Central memory CD8-positive, alpha-beta T cell (primary cell): ENCODE measurements at places on chromosomes 1 and 21.
A peak's percentile ranks its signal among the peaks of the same experiment; 100 is the strongest.

GRCh38 chr21:45507888-45508508 lies 34.2 kb downstream of the SLC19A1 start:
- no peaks in the 10 kb centered on the region for H3K27me3 ChIP-seq
- H3K4me1 ChIP-seq, result no peaks in the 10 kb centered on the region
- H3K4me3 ChIP-seq, result no peak overlapping the region

DNA sequence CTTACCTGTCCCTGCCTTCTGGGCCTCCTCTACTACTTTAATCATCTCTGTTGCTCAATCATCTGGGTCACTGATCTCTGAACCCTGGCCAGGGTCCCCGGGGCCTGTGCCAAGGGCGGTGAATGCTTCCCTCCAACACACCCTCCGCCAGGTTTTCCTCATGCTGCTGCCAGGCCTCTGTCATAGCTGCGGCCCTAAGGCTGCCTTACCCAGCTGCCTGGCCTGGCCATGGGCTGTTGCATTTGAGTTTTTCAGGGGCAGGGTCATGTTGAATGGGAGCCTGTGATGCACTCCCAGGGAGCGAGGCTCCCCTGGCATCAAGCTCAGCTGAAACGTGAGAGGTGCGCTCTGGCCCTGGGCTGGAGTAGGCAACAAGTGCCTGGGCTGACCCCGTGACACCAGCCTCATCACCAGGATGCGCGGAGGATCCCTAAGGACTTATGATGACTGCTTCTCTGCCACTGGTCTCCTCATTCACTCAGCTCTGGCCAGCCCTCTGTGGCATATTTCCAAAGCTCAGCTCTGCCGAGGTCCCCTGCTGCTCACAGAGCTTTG lies 7.6 kb downstream of the EDN2 start:
- H3K4me1 ChIP-seq, result no peaks in the 10 kb centered on the region
- DNase-seq, result no peak
- H3K27me3 ChIP-seq, result peaks cover 11% of the 10 kb centered on the region

- peak overlapping the region; percentile 94 for H3K27ac ChIP-seq
- peaks cover 11% of the 10 kb centered on the region for H3K27me3 ChIP-seq
- peak overlapping the region; percentile 94 for H3K4me3 ChIP-seq
- DNase-seq, result no peak
These were observed 647 bp downstream of the TSEN15 start for GRCh38 chr1:184052194-184052559.

- H3K27me3 ChIP-seq, result peaks cover 8% of the 10 kb centered on the region
- no peaks in the 10 kb centered on the region for H3K36me3 ChIP-seq
- no peak for DNase-seq
- no peak overlapping the region for H3K4me3 ChIP-seq
- no peaks in the 10 kb centered on the region for H3K4me1 ChIP-seq
These were observed 2.5 kb downstream of the NCAM2 start for GRCh38 chr21:21000591-21001175.

- peaks cover 6% of the 10 kb centered on the region for H3K27me3 ChIP-seq
- no peaks in the 10 kb centered on the region for H3K36me3 ChIP-seq
- H3K27ac ChIP-seq, result no peak overlapping the region
- no peak for DNase-seq
- H3K4me3 ChIP-seq, result no peak overlapping the region
These were observed 173.9 kb downstream of the RWDD3 start for GRCh38 chr1:95407886-95408291.

GRCh38 chr1:6365047-6365446 lies 28.5 kb downstream of the ACOT7 start:
- H3K27ac ChIP-seq, result peak overlapping the region; percentile 74
- peak; percentile 43 for DNase-seq
- H3K4me3 ChIP-seq, result no peak overlapping the region
- H3K36me3 ChIP-seq, result peaks cover 8% of the 10 kb centered on the region
- H3K4me1 ChIP-seq, result peaks cover 24% of the 10 kb centered on the region

DNA sequence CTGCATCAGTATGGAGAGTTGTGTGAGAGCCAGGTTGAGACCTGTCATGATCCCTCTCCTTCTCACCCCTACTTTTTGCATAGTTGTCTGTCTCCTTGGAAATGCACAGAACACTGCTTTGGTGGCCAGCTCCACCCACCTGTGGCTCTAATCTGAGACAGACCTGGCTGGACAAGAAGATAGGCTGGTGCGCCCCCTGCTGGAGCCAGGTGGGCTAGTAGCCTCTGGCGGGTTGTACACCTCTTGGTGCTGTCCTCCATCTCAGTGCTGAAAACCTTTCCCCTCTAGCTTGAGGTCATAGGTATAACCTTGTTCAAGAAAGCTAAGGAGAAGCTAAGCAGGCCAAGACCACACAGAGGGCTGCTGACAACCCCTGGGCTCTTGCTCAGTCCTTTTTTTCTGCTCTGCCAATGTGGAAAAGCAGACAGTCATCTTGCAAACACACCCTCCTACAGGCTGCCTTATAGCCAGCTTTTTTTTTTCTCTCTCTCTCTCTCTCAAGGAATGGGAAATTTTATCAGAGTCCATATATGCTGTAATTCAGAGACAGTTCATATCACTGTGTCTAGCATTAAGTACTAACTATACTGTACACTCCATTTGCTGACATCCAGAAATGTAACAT lies 58.8 kb upstream of the SPATA6 start:
- peaks cover 1% of the 10 kb centered on the region for H3K36me3 ChIP-seq
- H3K27me3 ChIP-seq, result peaks cover 47% of the 10 kb centered on the region
- no peak for DNase-seq
- H3K4me3 ChIP-seq, result no peak overlapping the region
- no peaks in the 10 kb centered on the region for H3K4me1 ChIP-seq

GRCh38 chr1:44240802-44241671 lies 27.8 kb downstream of the DMAP1 start:
- H3K36me3 ChIP-seq, result no peaks in the 10 kb centered on the region
- no peak overlapping the region for H3K4me3 ChIP-seq
- DNase-seq, result no peak
- H3K27ac ChIP-seq, result no peak overlapping the region
- no peaks in the 10 kb centered on the region for H3K4me1 ChIP-seq

DNA sequence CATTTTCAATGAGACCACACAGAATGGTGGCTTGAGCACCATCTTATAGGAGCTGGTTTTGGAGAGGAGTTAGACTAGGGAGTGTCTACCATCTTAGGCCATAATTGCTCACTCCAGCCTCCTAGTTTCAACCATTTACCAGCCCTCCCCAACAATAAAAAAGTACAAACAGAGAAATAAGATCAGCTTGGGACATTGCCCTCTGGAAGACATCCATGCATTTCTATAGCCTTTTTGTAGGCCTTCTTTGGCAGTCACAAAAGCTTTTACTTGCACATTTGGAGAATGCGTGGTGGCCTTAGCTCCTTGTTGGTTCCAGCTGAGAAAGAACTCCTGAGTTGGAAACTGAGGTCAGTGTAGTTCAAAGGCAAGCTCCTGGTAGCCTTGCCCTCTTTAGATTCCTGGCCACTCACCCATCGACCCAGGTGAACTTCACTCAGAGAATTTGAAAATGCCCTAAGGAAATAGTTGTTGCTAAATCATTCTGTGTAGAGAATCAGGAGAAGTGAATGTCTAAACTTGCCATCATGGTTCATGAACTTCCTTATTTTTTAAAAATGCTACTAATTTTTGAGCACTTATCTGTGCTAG lies 301.7 kb upstream of the PROX1 start:
- peaks cover 9% of the 10 kb centered on the region for H3K27me3 ChIP-seq
- no peak overlapping the region for H3K27ac ChIP-seq
- no peak overlapping the region for H3K4me3 ChIP-seq
- DNase-seq, result no peak
- peaks cover 2% of the 10 kb centered on the region for H3K36me3 ChIP-seq
- no peaks in the 10 kb centered on the region for H3K4me1 ChIP-seq

GRCh38 chr1:28926629-28927265 lies 12.4 kb downstream of the EPB41 start:
- peak overlapping the region; percentile 46 for H3K4me3 ChIP-seq
- H3K36me3 ChIP-seq, result peaks cover 5% of the 10 kb centered on the region
- peaks cover 52% of the 10 kb centered on the region for H3K4me1 ChIP-seq
- peak overlapping the region; percentile 93 for H3K27ac ChIP-seq
- peak; percentile 60 for DNase-seq

DNA sequence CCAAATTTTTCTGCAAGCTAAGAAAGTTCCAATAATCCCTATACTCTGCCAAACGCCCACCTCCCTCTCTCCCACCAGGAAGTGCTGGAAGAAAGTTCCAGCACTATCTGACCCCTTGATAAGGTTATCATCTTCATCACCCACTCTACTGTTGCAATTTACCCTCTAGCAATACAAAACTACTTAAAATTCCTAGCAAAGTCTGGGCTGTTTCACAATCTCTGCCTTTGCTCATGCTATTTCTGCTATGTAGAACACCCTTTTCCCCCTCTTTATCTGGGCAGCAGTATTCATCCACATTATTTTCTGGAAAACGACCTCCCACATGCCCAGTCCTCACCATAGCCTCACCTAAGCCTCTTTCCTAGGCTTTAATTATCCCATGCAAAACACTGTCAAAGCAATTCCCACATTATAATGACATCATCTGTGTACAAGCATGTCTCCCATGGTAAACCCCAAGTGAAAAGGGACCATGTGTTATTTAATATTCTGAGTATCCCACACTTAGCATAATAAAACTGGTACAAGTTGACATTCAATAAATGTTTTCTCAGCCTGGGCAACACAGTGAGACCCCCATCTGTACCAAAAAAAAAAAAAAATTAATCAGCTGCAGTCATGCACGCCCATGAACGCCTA lies 12.0 kb downstream of the F11R start:
- H3K27ac ChIP-seq, result peak overlapping the region; percentile 26
- no peak for DNase-seq
- H3K27me3 ChIP-seq, result no peaks in the 10 kb centered on the region

- H3K4me3 ChIP-seq, result no peak overlapping the region
- H3K4me1 ChIP-seq, result no peaks in the 10 kb centered on the region
- H3K27ac ChIP-seq, result no peak overlapping the region
- H3K27me3 ChIP-seq, result no peaks in the 10 kb centered on the region
These were observed 2.1 kb downstream of the SCCPDH start for GRCh38 chr1:246726255-246726679.

DNA sequence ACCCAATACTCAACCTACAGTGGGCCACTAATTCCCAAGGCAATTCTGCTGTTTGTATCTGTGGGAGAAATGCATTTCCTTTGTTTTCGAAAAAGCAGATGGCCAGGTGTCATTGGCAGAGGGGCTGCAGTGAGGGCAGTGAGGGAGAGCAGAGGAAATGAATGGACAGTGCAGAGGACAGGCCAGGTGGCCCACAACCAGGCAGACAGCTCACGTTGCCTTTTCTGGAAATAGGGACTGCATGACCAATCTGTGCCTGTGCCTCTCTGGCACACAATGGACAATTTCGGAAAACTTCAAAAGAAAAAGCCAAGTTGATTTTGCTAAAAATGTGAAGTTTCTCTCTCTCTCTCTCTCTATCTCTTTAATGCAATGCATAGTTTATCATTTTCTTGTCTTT lies 52.6 kb upstream of the ETS2 start:
- H3K27ac ChIP-seq, result no peak overlapping the region
- H3K36me3 ChIP-seq, result peaks cover 2% of the 10 kb centered on the region
- peaks cover 8% of the 10 kb centered on the region for H3K4me1 ChIP-seq
- no peak for DNase-seq

GRCh38 chr1:29655945-29656850 lies 419.9 kb downstream of the PTPRU start:
- peaks cover 57% of the 10 kb centered on the region for H3K27me3 ChIP-seq
- H3K27ac ChIP-seq, result no peak overlapping the region
- H3K4me1 ChIP-seq, result no peaks in the 10 kb centered on the region
- no peak for DNase-seq

GRCh38 chr21:43916691-43917514 lies 51.9 kb downstream of the AGPAT3 start:
- H3K27me3 ChIP-seq, result no peaks in the 10 kb centered on the region
- H3K4me1 ChIP-seq, result peaks cover 60% of the 10 kb centered on the region
- peak overlapping the region; percentile 78 for H3K4me3 ChIP-seq
- H3K36me3 ChIP-seq, result peaks cover 25% of the 10 kb centered on the region
- DNase-seq, result peak; percentile 65

DNA sequence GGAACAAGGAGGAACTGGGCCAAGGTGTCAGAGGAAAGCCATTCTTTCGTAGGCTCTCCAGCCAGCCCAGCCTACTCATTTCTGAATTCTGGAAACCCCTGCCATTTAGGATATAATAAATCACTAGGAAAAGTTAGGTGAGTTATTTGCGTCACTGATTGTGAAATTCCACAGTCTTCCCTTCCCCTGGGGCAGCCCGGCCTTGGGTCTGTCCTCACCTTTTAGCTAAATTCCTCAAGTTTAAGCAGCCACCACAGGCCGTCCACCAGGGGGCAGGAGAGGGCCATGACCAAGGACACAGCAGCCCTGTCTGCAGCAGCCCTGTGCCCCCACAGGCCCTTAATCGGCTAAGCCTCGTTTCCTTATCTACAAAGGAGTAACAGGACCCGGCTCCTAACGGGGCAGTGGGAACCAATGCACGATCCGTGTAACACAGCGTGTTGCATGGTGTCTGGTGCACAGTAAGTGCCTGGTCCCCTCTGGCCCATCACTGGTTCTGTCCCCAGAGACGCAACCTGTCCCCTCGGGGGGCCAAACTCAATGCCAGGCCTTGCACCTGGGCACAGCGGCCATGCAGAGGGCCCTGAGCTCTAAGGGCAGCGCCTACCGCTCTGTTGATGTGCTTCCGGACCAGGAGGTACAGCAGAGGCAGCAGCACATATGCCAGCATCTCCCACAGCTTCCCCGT lies 18.1 kb downstream of the GPR157 start:
- H3K4me3 ChIP-seq, result no peak overlapping the region
- H3K27me3 ChIP-seq, result no peaks in the 10 kb centered on the region
- peak; percentile 62 for DNase-seq
- no peak overlapping the region for H3K27ac ChIP-seq
- H3K4me1 ChIP-seq, result no peaks in the 10 kb centered on the region
- H3K36me3 ChIP-seq, result peaks cover 2% of the 10 kb centered on the region

DNA sequence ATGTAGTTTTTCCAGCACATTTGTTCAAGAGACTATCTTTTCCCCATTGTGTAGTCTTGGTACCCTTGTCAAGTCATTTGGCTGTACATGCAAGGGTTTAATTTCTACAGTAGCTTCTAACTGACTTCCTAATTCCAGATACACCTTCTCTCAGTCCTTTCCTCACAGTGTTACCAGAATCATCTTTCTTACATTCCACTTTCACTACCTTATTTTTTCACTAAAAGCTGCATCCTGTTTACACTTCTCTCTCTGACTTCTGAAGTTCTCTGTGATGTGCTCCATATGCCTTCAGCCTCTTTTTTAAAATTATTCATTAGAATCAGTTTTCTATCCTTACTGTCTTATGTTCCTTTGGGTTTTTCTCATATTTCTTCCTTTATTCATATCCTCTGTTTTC lies 57.1 kb upstream of the RWDD3 start:
- H3K4me1 ChIP-seq, result no peaks in the 10 kb centered on the region
- H3K27ac ChIP-seq, result no peak overlapping the region
- DNase-seq, result no peak
